ENCODE measurements at places on chromosomes 11 and 22.

- DNase-seq, result no peak
Observed at GRCh38 chr11:102577723-102578122, 47.2 kb upstream of the MMP7 start.

- no peak for DNase-seq
Observed at GRCh38 chr22:38196791-38197419, 4.9 kb upstream of the MAFF start.

- DNase-seq, result no peak
Observed at GRCh38 chr11:10688401-10688800, 5.2 kb downstream of the IRAG1 start.

DNA sequence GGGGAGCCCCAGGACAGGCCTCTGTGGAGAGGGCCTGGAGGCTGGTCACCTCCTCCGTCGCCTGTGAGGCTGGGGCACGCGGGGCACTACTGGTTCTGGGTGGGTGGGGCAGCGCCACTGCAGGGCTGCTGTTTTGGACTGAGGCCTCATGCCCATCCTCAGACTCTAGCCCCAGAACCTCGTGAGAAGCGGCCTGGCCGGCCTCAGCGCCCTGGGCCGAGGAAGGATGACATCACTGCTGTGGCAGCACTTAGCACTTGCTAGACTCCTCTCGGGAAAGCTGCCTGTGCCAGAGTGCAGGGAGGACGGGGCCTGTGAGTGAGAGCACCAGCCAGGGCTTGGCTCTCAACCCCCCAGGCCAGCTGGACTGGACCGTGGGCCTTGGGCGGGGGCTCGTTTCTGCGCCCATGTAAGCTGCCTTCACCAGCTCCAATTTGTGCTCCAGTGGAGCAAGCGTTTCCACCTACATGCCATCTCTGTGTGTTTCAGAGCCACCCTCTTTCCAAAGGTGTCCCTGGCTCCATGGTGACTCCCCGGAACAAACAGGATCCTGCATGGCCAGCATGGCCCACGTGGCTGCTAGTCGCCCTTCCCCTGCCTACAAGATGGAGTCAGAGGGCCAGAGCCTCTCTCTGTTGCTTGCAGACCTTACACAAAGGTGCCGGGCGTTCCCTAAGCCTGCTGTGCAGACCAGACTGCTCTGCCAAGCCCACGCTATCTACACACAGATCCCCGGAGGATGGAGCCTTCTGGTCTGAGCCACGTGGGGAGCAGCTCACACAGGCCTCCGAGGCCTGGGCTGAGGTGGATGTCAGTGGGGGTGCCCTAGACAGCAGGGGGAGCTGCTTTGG is 102.9 kb downstream of the CTTN start:
- DNase-seq, result no peak

- no peak for DNase-seq
Observed at GRCh38 chr11:16242806-16243205, 113.5 kb downstream of the SOX6 start.

GRCh38 chr22:35205961-35206360 is 51.3 kb upstream of the HMGXB4 start:
- no peak for DNase-seq

GRCh38 chr11:115721296-115721995 is 217.2 kb upstream of the CADM1 start:
- no peak for DNase-seq

DNA sequence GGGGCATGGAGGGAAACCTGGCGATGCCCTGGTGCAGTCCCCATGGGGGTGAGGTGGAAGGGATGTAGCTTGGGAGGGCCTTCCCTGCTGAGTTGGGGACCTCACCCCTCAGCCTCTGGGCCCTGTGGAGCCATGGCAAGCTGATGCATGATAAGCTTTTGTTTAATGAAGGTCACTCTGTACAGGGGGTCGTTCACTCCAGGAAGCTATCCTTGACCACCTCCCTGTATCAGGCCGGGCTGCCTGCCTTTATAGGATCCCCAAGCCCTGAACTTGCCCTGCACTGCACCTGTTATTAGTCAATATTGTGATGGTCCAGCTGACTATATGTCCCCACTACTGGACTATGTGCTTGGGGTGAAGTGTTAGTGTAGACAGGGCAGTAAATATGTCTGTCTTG is 49.7 kb upstream of the MYEOV start:
- DNase-seq, result no peak

GRCh38 chr22:43862074-43862881 is at the start of gene SULT4A1:
TSS of gene SULT4A1 (minus strand) at chr22:43862513. CDS start at chr22:43862382, 131 bp downstream.
- DNase-seq, result peak; percentile 82

DNA sequence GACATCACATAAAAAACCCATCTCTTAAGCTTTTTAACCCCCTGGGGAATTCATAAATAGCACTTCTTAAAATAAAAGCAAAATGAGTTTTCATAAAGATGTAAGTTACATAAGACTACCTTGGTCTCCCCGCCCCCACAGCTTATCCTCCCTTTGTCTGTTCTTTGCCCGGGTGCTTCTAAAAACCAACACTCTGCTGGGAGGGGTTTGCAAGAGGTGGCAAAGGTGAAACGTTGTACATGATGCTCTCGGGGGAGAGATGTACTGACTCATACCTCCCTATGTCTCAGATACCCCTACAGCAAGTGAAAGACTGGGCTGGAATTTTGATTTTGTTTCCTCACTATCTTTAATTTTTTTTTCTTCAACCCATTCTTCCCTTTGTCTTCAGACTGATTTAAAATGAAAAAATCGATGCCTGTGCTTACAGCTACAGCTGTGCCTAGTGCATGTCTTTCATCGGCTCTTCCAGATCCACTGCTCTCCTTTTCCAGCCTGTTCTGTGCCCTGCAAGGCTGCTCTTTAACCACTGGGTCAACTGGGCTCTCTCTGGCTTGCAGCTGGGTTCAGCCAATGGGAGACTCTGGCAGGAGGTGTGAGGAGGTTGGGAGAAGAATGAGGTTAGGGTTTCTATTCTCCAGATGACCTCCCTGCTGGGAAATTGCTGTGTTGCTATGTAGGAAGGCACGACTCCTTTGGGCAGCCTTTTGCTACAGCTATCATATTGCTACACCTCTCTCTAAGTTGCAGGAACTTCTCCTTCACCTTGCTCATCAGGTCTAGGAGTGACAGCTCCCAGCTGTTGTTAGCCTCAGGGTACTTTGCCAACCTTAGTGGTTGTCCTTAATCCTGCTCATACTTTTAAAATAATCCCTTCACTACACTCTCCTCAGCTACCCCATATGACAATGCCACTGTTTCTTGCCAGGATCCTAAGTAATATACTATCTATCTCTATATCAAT is 266.5 kb downstream of the TENM4 start:
- DNase-seq, result no peak

DNA sequence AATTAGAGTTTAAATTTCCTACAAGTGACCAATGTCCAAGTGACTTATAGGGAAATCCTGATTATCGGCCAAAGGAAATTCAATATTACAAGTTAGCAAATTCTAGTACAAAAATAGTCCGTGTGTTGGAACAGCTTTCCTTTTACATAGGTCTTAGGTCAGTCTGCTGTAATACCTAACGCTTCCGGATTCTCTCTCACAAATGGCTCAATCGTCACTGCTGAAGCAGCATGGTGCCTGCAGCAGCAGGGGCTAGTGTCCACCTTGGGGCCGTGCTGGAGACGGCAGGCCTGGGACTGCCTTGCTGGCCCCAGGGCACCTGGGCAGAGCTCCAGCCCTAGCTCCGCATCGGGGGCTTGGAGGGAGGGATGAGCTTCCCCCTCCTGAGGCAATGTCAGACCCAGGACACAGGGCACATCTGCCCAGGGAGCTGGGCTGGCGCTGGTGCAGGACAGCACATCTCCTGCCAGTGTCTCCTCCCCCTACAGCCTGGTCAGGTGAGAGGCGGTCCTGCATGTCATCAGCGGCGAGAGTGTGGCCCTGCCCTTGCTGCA is 39.4 kb upstream of the CLTCL1 start:
- DNase-seq, result peak; percentile 67

- no peak for DNase-seq
Observed at GRCh38 chr11:93547028-93547427, 3.8 kb upstream of the SMCO4 start.
